Eye (tissue), 1 donor: ENCODE measurements at places on chromosomes 1 and 21.

DNA sequence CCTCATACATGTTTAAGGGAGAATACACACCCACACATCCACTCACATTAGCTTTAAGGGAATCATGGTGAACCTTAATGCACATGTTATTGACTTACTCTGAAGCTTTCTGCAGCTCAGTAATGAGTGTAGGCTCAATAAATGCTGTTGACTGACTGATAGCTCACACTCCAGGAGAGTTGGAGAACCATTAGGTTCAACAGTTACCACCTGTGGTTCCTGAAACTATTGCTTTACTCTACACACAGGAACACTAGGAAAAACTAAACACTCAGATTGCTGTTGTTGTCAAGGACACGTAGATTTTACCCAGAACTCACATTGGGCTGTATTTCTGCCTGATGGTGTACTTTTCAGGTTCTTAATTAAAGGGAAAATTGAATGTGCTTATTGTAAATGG, 37.3 kb downstream of the ZC3H11B start:
- DNase-seq, result no peak

DNA sequence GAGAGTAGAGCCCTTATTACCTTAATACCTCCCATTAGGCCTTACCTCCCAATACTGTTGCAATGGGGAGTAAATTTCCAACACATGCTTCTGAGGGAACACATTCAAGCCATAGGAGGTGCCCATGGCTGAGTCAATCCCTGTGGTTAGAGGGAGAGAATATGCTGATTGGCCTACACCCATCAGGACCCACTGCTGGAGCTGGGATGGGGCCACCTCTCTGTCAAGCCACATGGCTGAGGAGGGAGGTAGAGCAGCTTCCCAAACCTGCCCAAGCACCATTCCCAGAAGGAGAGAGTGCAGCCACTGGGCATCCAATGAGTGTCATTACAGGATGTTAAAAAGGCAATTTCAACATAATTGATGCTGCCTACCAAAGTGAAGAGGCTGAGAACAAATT, 228.1 kb downstream of the C1orf94 start:
- no peak for DNase-seq

- no peak for DNase-seq
These were observed 8.6 kb downstream of the S100A9 start for GRCh38 chr1:153366261-153366660.

- no peak for DNase-seq
These were observed 114.9 kb downstream of the RRAGC start for GRCh38 chr1:38744452-38745350.

- peak; percentile 27 for DNase-seq
These were observed 184.3 kb downstream of the NCAM2 start for GRCh38 chr21:21182401-21183010.

DNA sequence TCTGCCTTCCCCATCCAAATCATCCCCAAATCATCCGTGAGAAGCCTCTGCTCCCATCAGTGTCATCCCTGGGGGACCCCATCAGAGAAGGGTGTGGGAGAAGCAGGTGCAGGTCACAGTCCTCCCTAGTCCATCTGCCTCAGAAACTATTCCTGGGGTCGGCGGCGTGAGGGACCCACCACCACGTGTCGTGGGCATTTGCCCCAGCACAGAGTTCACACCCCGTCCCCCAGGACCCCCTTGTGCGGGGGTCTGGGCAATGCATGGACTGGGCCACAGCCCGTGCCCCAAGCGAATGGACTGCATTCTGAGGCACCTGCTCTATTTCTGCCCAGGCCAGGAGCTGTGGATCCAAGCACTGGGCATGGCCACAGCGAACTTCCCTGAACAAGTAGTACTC, 38.4 kb downstream of the ATF3 start:
- no peak for DNase-seq

- DNase-seq, result no peak
These were observed 136.7 kb downstream of the CENPF start for GRCh38 chr1:214739621-214740238.

DNA sequence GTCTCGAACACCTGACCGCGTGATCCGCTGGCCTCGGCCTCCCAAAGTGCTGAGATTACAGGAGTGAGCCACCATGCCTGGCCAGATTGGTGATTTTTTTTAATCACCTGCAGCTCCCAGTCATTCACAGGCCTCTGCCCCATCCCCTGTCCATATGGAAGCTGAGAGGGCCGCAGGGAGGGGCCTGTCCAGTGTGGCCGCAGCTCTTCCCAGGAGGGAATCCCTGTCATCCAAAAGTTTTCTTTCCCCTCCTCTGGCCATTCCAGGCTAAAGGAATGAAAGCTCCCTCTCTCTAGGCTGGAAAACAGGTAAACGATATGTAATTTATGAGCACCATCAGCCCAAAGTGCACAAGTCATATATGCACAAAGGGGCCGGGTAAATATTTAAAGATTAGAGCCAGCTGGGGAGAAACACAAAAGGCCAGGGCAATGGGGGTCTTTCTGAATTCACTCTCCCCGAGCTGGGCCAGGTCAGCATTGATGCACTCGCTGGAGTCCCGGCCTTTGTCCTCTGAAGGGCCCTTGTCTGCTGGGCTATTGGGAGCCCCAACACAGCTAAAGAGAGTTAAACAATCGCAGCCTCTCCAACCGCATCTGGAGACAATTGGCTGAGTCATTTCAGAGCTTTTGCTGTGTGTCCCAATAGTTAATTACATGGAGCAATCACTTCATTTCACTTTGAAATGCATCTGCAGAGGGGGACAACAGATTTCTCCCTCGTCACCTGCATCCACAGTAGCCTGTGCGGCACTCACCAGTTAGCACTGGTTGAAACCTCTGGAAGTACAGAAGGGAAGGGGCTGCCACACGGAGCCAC, 3.8 kb upstream of the HES3 start:
- DNase-seq, result no peak

- no peak for DNase-seq
These were observed 25.5 kb downstream of the IFNGR2 start for GRCh38 chr21:33428669-33429068.

- no peak for DNase-seq
These were observed 32.2 kb downstream of the FAM177B start for GRCh38 chr1:222769181-222769580.

- peak; percentile 75 for DNase-seq
These were observed 1.2 kb downstream of the RUNX3 start for GRCh38 chr1:24928689-24929397.

- DNase-seq, result no peak
These were observed 8.4 kb upstream of the LORICRIN start for GRCh38 chr1:153251087-153251486.

DNA sequence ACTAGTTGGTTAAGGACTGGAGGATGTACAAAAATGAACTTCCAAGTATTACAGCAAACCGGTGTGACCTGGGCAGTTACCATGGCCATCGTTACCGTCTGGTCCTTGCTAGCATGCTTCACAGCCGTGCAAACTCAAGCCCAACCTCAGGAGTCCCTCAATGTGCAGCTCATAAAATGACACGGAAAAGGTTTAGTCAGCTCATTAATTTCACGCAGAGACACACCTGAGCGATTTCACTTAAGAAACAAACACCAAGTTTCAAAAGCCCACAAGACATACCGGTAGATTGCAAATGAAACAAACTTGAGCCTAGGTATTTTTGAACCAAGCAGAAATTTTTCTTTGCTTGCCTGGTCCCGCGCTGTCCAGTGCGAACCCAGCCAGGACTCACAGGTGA, 105.0 kb upstream of the ADAR start:
- no peak for DNase-seq
